ENCODE measurements at places on chromosomes 4 and X.
A peak's percentile ranks its signal among the peaks of the same experiment; 100 is the strongest.

DNA sequence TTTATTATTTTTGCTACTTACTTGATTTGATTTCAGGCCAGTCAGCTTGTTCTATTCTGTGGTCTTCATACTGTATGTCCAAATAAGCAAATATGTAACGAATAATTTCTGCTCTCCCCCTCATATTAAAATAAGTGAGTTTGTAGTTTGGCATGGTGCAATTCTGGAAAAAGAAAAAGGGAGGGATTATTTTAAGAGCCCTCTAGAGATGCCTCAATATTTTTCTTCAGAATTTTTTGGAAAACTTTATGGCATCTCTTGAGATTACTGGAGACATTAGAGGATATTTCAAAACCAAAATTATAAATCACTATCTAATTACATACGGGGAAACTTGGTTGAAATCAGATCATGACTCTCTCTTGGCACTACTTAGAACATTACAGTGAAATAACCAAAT is 8.2 kb downstream of the HPGDS start:
- no peak for DNase-seq

DNA sequence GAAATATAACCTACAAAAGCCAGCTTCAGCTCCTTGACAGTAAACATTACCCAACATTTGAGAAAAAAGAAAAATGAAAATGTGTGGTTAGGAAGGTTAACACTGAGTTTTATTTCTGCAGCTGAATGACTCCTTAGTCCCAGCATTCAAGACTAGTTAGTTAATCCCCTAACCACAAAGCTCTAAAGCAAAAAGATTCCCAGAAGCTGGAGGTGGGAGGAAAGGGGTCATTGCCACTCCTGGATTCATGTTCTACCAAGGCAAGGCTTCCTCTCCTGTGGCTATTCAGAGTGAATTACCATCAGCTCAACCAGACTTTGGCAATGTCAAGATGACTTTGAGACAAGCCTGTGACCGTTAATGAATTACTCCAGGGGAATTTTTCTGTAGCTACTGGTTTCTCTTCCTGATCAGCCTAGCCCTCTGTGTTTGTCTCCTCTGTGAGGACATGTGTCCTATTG is 63.6 kb downstream of the HADH start:
- DNase-seq = no peak

DNA sequence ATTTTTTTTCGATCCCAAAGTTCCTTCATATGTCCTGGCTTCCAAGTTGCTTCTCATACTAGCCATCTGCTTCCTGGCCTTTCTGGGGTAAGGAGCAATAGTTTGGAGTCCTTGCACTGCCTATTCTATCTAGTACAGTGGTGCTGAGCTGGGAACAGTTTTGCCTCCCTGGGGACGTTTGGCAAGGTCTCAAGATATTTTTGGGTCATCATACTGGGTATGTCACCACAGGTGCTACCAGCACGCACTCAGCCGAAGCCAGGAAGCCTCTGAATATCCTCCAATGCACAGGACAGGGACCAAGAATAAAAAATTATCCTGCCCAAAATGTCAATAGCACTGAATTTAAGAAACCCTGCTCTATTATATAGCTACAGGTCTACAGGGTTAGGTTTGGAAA is 35.4 kb upstream of the TMSB15B start:
- DNase-seq = no peak

DNA sequence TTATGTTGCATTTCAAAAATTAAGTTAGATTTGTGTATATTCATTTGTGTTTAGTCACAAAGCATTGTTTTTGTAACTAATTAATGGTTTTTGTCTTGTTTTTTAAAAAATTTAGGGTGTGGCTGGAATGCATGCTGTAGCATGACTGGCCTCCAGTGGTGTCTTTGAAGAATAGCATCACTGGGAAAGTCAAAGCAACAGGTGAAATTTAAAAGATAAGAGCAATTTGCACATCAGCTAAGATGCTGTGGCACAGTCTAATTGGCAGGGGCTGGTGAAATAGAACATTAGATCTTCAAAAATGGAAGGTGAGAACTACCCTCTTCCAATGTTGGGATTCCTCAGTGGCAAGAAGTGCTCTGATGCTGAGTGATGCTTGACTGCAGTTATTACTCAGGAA is 45.3 kb downstream of the ANK2 start:
- DNase-seq = peak; percentile 43

DNA sequence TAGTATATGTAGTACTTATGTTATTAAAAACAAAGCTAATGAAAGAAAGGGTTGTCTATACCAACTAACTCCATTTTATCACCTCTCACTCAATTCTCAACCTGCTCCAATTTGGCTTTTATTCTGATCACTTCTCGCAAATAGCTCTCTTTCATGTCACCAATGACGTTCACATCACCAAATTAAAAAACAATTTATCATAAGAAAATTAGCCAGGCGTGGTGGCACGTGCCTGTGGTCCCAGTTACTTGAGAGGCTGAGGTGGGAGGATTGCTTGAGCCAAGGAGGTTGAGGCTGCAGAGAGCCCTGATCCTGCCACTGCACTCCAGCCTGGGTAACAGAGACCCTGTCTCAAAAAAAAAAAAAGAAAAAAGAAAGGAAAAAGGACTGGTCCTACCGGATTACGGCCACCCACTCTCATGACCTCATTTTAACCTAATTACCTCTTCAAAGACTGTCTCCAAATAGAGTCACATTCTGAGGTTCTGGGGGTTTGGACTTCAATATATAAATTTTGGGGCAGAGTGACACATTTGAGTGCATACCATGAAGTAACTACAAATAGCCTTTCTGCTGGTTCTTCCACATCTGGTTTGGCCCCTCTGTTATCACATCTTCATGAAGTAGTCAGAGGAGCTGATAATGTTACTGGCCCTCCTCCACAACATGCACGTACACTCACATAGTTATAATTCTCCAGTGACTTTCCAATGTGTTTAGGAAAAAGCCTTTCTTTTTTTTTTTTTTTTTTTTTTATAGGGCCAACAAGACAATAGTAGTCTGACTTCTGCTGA is 15.8 kb upstream of the RBMX start:
- DNase-seq = no peak

GRCh38 chr4:94814237-94814636 is 56.5 kb downstream of the BMPR1B start:
- peak; percentile 21 for DNase-seq

GRCh38 chr4:25859429-25860148 is 3.2 kb downstream of the SEL1L3 start:
- no peak for DNase-seq

- DNase-seq = no peak
Measured at GRCh38 chrX:9923357-9923756, 43.8 kb upstream of the CLDN34 start.

DNA sequence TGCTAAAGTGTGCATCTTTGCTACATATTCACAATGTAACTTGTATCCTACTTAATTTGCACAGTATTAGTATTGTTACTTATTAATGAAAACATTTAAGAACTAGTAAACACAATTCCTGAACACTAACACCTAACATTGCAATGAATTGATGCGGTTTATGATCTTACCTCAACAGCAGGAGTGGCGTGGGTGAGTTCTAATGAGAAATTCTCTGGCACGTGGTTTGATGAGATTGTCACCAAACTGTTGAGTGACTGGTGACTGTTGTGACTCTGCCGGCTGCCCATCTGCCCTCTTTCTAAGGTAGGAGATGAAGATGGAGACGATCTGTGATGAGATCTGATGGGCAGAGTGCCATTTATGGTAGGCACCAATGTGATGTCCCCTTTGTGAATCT is 2.9 kb downstream of the PCDH18 start:
- no peak for DNase-seq

DNA sequence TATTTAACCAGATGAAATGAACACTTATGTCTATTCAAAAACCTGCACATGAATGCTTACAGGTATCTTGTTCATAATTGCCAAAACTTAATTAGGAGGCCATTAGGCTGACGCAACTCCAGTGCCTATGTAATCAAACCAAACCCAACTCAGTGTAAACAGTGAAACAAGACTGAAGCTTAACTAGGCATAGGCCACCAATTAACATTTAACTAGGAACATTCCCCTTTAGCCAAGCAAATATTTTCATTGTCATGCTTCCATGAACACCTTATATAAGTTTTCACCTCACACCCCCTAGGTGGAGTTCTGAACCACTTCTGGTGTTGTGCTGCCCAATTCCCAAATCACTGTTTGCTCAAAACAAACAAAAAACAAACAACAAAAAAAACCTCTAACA is 686.0 kb downstream of the STPG2 start:
- no peak for DNase-seq

GRCh38 chr4:3208826-3209225 is 40.1 kb upstream of the MSANTD1 start:
- no peak for DNase-seq

DNA sequence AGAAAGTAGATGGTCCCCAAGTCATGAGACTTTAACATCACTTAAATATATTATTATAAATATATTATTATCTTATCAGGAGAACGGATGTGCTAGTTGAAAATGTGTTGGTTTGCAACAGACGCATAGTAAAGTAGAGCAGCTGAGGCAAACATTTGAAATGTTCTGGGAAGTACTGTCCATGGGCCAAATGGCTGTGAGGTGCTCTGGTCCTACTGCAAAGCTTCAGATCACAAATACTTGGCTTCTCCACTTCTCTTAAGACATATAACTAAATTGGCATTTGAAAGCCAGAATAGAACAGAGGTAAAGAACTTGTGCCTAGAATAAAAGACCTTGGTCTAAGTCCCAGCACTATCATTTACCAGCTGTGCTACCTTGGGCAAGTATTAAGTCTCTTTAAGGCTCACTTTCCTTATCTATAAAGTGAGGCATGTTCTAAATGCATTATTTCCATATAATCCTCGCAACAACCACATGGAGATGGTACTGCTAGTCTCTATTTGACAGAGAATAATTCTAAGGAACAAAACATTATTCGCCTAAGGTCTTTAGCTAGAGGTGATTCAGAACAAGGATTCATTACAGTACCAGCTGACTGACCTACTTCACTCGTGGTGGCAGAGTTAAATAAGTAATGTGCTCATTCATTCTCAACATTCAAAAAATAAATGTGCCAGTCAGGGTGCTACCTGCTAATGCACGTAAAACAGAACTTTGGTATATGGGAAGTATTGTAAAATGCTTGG is 297.1 kb downstream of the PPP3CA start:
- no peak for DNase-seq

DNA sequence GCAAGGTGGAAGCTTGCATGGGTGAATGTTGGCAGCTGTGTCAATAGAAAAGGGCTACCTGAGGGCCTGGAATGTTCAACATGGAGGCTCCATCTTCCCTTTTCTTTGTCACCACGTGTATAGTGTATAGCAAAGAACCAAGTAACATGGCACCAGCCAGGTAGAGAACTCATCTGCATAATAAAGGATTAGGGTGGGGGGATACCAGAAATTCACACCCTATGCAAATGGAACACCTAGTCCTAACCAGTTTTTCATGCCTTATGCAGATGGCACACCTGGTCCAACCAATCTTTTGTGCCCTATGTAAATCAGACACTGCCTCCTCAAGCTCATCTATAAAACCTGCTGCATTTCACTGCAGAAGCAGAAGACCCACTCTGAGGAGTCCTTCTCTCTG is 169.6 kb upstream of the GLRA2 start:
- no peak for DNase-seq

- no peak for DNase-seq
Measured at GRCh38 chr4:119149110-119149509, 13.5 kb downstream of the MYOZ2 start.

DNA sequence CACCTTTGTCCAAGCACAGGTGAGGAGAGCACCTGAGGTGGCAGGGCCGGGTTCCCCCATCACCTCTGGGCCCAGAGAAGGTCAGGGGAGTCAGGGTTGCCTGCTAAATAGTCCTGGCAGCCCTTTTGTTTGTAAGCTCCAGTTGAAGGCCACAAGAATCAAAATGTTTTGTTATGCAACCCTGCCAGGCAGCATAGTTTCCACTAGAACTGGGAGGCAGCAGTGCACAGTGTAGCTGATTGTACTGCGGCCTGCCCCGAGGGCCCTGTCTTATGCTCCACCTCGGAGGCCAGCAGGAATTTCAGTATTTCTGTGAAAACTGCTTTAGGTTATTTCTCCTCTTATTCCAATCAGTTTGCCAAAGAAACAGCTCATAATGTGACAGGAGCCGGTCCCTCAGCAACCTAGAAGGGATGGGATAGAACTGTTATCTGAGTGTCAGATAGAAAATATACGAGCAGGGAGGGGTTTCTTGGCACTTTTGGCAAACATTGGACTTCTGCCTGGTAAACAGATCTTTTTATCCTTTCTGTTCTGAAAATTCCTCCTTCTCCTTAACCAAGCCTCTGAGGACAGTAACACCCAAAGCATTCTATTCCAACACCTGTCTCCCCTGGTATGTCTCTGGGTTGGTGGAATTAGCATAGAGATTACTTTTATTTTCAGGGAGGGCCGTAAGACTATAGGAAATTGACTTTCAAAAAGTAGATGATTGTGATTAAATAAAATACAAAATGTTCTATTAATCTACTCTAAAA is 93.6 kb downstream of the LNX1 start:
- DNase-seq = peak; percentile 84
